ENCODE measurements at places on chromosomes 11 and 22. TPM values are rescaled to one million over a fixed set of nuclear protein-coding genes. Genes with fewer than 3 reads are reported as not detected.

Gene SLC29A2
- total RNA-seq = 0.77 TPM

Gene DCUN1D5
- 30.6 TPM for total RNA-seq

Gene SLC22A6
- total RNA-seq = not detected

Gene SLC22A8
- not detected for total RNA-seq

Gene SCN4B
- total RNA-seq = under 0.01 TPM

Data from dermis microvascular lymphatic vessel endothelial cell (primary cell).